ENCODE measurements at places on chromosomes 1 and 21.
A peak's percentile ranks its signal among the peaks of the same experiment; 100 is the strongest.

GRCh38 chr1:223364685-223365382, 858 bp upstream of the SUSD4 start:
- peak; percentile 23 for DNase-seq

DNA sequence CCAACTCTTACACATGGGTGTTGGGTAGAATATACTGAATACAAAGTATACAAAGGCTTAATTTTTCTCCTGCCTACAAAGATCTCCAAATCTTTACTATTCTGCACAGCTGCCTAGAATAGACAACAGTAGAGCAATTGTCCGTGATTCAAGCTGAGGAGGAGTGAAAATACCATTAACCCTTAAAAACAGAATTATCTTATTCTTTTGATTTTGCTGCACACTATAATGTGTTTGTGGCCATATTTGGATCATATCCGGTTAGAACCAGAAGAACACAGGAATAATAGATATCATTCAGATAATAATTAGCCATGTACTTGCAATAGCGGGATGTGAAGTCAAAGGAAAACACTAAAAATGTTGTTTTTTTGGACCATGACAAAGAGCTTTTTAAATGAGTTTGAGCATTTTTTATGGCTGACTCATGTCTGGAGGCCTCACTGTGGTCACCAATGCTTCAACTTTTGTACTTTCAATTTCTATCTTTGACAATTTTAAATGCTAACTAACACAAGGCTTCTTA, 197.6 kb upstream of the FOXD3 start:
- peak; percentile 72 for DNase-seq

DNA sequence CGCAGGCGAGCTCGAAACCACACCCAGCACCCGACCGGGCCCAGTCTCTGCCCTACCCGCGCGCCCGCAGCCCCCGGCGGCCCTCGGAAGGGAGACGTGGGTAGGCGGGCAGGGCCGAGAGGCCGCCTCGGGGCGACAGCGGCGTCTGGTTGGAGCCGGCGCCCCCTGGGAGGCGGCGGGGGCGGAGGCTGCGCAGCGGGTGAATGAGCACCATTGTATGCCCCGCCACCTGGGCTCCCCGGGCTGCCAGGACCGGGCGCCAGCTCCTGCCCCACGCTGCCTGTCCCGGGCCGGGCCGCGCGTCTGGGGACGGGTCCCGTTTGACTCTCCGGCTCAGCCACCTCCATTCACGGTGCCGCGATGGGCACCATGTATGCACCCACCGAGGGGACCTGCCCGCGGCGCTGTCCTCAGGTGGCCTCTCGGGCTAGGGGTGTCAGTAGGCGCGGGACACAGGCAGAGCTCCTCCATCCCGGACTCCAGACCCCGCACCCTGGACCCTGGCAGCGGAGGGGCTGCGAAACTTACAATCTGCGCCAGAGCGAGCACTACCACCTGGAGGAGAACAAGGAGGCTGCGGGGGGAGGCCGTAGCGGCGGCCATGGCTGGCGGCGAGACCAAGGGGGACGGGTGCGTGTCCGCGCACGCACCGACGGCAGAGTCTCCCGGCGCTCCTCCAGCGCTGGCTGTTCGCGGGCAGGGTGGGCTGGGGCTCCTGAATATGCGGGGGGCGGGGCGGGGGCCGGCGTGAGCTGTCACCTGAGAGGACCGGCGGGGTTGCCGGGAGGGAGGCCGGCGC, at the start of gene COL9A2:
Gene COL9A2, minus strand, starts transcription at position 692 of the 799 bp plus-strand sequence. Its CDS starts 89 bp downstream, at position 603.
- peak; percentile 48 for DNase-seq

DNA sequence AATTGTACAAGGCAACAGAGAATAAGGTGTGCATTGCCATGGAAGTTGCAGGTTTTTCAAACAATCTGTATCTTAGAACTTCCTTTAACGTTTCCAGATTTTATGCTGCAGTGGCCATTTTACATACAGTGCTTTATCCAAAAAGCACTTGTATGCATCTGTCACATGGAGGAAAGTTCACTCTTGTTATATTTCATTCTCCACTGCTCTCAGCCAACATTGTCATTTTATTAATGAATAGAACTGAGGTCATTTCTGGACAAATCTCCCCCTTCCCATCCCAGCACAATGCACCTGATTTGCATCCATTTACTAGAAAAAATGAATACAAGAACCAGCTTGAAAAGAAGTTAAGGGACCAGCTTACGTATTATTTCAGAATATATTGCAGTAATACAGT, 342.0 kb downstream of the USP25 start:
- no peak for DNase-seq

DNA sequence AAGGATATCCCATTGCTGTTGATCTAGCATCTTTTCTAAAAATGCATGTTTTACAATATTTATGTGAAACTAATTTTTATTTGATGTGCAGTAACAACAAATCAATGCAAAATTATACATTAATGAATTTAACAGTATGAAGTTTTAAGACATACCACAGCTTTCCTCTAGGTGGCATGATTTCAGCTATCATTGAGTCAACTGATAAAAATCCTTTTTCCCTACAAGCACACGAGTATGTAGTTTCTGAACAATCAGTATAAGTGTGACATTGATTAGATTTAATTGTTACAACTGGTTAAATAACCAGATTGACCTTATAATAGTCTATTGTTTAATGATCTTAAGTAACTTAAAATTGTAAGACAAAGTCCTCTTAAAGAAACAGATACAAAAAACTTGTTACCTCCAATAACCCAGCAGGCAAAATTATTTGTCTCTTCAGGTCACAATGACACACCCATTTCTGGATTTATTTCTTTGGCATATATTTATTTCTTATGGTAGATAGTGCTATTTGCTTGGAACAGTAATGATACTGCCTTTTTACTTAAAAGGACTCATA, 5.8 kb upstream of the TGFB2 start:
- peak; percentile 27 for DNase-seq

DNA sequence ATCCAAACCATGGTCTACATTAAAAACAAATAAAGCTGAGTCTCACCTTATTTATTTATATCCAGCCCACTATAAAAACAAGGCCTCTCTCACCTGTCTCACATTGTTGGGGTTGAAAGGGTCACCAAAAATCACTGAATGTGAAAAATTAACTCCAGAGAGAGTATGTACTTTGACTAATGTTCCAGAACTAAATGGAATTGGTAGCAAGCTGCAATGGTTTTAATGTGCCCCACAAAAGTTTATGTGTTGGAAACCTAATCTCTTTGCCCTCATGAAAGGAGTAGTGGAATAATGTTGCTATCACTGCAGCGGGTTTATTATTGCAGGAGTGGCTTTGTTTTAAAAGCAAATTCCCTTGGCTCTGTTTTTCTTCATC, 230.3 kb downstream of the LTN1 start:
- no peak for DNase-seq

DNA sequence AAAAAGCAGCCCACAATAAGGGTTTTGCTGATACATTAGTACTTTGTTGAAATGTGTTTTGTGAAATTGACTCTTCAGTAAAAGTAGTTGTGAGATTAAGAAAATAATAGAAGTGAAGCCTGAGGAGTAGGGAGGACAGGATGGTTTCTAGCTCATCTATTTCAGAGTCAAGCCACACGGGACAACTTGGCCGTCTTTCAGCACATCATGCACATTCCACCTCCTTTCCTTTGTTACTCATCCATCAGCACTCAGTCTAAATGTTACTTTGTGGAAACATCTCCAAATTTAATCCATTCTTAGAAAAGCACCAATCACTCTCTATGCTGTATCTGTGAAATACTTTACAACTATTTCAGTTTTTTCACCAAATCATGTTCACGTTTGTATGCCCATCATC, 223.3 kb downstream of the FGGY start:
- DNase-seq: peak; percentile 37

GRCh38 chr21:35198565-35198964, 149.5 kb upstream of the RUNX1 start:
- DNase-seq: no peak

- no peak for DNase-seq
These were observed 79.0 kb upstream of the SYT6 start for GRCh38 chr1:114232691-114233090.

DNA sequence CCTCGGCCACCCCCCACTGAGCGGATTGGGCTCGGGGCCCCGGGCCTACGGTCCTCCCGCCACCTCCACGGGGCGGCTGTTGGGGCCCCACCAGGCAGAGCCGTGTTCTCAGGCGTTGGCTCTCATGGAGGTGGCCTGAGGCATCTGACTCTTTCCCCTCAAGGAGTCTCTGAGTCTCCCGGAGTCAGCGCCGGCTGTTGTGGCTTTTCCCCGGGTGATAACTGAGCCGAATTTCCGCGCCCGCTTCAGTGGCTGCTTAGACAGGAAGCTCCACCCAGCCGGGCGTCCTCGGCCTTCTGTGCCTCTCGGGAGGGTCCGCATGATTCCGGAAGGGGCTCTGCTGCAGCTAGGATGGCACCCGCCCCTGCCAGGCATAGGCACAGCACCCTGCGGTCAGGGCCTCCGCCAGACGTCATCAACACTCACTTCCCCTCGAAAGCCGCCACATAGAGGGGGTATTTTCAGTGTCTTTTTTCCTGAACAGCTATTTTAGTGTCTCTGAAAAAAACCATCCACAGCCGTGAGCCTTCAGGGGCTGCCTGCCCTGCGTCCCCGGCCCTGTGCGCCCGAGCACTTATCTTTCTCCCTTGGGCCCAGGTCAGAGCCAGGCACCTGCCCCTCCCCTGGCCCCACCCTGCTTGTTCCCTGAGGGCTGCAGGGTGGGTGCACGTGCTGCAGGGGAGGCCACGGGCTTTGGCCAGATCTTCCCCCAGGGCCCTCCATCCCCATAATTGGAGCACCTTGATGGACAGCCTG, 72.9 kb downstream of the SKI start:
- peak; percentile 79 for DNase-seq

DNA sequence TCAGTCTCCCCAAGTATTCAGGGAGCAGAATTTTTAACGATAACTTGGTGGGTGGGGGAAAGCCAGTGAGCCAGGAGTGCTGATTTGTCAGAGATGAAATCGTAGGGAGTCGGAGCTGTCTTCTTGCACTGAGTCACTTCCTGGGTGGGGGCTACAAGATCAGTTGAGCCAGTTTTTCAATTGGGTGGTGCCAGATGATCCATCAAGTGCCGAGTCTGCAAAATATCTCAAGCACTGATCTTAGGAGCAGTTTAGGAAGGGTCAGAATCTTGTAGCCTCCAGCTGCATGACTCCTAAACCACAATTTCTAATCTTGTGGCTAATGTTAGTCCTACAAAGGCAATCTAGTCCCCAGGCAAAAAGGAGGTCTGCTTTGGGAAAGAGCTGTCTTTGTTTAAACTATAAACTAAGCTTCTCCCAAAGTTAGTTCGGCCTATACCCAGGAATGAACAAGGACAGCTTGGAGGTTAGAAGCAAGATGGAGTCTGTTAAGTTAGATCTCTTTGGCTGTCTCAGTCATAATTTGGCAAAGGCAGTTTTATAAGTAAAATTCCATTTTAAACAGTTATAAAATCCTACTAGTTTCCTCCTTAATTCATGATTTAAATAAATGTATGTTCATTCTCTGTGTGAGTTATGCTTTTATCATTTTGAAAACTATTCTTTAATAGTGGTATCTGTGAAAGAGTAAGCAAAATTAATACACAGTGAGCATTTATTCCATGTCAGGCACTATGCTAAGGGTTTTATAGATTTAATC, 51.7 kb downstream of the SLC16A1 start:
- DNase-seq: no peak

- no peak for DNase-seq
These were observed 27.9 kb downstream of the PRDM15 start for GRCh38 chr21:41851090-41851790.

DNA sequence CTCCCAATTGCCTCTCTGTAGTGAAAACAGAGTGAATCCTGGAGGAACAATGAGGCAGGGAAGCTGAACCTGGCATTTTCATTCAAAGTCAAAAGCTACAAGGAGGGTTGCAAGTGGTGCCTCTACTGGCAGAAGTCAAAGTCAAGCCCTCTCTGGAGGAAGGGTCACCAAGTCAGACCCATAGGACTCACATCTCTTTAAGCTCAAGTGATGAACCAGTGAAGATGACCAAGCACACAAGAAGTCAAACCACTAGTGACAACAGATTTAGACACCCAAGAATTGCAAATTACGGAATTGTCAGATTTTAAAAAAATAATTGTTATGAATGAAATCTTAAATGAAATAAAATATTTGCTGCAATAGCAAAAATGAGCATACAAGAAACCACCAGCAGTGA, 81.1 kb upstream of the ATP1B1 start:
- DNase-seq: no peak

- DNase-seq: no peak
These were observed 172.6 kb downstream of the APP start for GRCh38 chr21:25997788-25998611.

- peak; percentile 54 for DNase-seq
These were observed 731 bp downstream of the EFNA4 start for GRCh38 chr1:155064111-155064831.

DNA sequence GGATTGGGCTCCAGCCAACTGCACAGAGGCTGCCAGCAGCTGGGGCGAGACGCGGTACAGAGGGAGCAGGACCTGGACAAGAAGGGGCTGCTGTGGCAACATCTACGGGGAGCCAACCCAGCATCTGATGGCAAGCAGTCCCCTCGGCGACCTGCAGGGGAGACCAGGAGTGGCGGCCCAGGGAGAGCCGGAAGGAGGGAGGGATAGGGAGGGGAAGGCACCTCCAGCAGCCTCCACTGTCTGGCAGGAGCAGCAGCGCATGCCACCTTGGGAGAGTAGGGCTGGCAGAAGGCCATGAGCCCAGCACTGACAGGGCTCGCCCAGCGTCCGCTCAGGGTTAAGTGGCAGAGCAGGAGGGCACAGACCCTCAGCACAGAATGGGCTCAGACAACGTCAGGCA, 17.3 kb downstream of the CHD5 start:
- DNase-seq: no peak

DNA sequence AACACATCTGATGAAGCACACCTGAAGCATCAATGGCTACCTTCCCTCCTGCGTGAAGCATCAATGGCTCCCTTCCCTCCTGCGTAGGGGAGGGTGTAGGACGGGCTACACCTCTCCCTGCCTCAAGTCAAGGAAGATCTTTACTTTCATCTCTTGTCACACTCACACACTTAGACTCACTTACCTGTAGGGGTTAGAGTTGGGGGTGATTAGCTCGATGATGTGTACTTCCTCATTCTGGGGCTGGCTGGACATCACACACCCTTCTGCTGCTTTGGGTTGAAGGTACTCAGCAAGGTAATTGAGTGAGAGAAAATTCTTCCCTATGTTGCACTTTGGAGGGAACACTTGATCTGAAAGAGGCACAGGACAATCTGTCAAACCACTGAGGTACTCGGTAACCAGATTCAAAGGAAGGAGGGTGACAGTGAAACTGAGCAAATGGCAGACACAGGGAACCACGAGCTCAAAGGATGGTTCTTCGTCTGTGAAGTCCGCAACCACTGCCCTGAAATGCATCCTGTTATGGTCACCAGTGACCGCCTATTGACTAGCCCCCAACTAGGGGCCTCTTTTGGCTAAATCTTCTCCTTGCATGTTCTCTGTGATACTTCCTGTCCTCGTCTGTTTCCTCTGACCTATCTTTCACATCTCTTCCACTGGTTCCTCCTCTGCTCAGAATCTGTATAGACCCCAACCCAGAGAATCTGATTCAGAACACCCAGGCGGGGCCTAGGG, 156.2 kb downstream of the TGFBR3 start:
- DNase-seq: no peak

DNA sequence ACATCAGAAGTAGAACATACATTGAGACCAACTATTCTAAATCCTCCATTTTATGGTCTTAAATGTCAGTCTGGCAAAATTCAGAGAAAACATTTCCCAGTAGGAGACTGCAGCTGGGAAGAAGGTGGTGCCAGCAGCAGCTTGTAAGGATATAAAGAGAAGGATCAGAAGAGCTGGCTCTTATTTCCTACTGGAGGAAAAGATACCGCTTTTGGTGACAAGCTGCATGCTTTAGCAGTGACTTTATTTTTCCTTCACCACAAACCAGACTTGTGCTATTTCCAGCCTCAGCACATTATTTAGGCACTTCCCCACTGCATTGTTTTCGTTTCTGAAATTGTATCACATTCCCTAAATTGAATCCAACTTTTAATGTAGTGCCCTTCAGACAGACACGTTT, 28.4 kb downstream of the RNF11 start:
- peak; percentile 86 for DNase-seq

Data from AG20443 (cell line).